ENCODE measurements at places on chromosomes 6 and 20.

GRCh38 chr20:2446845-2447244 lies 23.7 kb downstream of the SNRPB start:
- no peak for DNase-seq

GRCh38 chr6:110614586-110614985 lies 138.2 kb upstream of the SLC22A16 start:
- DNase-seq: no peak

GRCh38 chr6:32971581-32972352 lies 3.4 kb downstream of the BRD2 start:
- DNase-seq: peak; percentile 100

- no peak for DNase-seq
Measured at GRCh38 chr6:75350156-75350555, 65.6 kb upstream of the TMEM30A start.

DNA sequence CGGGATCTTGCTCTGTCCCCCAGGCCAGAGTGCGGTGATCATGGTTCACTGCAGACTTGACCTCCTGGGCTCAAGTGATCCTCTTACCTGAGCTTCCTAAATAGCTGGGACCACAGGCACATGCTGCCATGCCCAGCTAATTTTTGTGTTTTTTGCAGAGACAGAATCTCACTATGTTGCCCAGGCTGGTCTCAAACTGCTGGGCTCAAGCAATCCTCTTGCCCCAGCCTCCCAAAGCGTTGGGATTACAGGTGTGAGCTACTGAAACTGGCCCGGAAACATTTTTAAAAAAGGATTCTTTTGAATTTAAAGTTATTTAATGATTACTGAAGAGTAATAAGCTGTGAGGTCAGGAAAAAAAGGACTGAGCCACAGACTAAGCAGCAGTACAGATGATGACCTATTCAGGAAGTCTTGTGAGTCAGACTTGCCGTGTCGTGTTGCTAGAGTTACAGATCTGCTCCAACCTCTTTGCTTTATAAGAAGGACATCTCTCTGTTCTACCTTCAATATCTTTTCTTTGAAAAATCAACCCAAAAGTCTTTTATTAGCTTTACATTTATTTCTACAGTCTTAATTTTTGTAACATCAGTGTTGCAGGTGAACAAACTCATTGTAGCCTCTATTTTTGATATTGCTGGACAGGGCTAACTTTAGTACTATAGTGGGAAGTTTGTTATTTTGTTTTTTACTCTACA lies 108.7 kb downstream of the NCOA3 start:
- peak; percentile 19 for DNase-seq

GRCh38 chr6:78489874-78490273 lies 377.5 kb upstream of the IRAK1BP1 start:
- no peak for DNase-seq
